ENCODE measurements at places on chromosomes 2 and 18.

DNA sequence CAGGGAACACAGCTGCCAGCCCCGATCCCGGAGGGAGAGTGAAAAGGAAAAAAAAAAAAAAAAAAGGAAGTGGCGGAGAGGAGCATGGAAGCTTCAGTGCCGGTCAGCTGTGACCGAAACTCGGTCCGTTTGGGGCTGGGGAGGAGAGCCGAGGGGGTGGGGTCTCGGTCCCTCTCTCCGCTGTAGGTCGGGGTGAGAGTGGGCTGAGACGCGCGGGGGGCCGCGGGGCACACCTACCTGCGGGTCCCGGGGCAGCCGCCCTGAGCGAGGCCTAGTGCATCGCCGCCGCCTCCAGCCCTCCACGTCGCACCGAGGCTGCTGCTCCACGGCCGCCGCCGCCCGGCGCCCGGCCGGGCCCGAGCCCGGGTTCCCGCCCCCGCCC, 536 bp downstream of the VPS54 start:
- DNase-seq, result no peak

DNA sequence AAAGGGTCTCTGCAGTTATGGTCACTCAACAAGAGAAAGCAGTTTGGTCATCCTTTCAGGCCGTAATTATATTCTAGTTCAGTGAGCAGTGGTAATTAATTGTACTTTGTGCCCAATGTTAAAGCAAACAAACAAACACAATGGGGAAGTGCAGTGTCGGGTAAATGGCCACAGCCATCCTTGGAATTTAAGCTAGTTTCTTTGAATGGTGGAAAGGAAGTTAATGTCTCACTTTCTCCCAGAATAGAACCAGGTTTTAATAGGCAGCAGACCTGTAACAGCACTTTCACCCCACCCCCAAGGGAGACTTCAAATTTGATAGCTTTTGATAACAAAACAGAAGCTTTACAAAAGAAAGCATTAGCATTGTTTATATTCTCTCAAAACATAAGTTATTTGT, 20.0 kb upstream of the ITGAV start:
- DNase-seq, result no peak

DNA sequence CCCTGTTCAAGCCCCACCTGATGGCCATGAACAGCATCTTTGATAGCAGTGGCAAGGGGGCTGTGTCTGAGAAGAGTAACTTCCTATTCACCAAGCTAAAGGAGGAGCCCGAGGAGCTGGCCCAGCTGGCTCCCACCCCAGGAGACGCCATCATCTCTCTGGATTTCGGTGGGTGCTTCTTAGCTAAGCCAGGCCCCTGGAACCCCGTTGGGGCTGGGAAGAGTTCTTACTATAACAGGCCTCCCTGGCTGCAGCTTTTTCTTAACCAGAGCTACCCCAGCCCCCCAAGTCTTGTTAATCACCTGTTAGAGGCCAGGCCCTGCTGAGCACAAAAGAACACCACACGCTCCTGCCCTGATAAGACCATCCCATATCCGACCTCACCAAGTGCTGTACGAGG, 79.4 kb downstream of the EPAS1 start:
- no peak for DNase-seq

- DNase-seq, result no peak
These were observed 60.9 kb downstream of the ARL4C start for GRCh38 chr2:234435836-234436481.

GRCh38 chr2:39228413-39229209, 15.2 kb downstream of the CDKL4 start:
- no peak for DNase-seq

DNA sequence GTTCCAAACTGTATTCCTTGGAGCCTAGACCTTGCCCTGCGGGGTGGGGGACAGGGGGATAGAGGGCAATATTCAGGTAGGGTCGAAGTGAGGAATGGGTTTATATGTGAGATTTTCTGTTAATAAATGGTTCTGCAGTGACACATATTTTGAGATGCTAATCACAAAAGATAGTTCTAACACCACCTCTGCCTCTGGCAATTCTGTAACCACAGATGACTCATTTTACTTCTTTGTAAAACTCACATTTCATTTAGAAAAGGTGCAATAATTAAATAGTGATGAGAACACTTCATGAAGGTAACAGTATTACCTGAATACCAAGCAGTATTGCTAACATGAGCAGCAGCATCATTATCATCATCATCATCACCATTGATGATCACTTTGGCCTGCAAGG, 306.6 kb downstream of the SUCLG1 start:
- DNase-seq, result no peak

DNA sequence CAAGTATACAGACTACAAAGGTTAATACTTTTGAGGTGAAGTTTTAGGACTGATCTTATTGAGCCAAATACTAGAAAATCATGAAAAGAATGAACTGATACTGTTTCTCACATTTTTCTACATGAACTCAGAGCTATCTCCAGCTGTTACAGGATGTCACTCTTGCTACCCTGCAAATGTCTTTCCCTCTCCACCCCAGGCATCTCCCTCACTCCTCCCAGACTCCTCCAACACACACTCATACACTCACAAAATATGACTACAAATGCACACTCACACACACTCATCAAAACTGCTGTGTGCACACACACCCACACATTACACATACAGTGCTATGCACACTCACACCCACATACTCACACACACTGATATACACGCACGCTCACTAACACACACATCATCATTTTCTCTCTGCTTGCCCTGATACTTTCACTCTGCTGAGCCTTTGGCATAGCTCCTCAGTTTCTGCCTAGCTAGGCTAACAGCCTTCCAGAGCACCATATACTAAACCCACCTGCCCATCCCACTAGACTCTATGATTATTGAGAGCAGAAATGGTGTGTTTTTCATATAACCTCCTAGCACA, 273.3 kb downstream of the CD226 start:
- DNase-seq, result no peak

DNA sequence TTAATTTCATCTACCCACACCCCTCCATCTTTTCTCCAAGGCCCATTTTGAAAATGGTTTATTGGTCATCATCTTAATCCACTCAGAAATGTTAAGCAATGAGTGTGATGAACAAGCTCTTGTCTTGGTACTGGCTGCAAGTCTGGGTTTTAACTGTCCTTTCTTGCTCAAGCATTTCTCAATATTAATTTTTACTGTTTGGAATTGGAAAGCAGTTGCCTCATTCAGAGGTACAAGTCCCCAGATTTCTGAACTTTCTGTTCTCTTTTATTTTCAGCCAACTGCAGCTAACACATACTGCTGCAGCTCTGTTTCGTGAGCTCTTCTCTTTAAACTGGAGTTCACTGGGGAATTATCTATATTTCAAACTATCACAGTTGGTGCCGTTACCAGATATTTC, 99.4 kb upstream of the TEX51 start:
- no peak for DNase-seq

- no peak for DNase-seq
These were observed 211.0 kb downstream of the SH3BP4 start for GRCh38 chr2:235162837-235163197.

GRCh38 chr2:219467736-219468075, 31.0 kb upstream of the GMPPA start:
- no peak for DNase-seq

- DNase-seq, result no peak
These were observed 139.6 kb upstream of the CTAGE1 start for GRCh38 chr18:22557168-22557941.

- no peak for DNase-seq
These were observed 37.8 kb downstream of the MAL start for GRCh38 chr2:95063086-95063958.
